ENCODE measurements at places on chromosomes 12 and 14. TPM values are rescaled to one million over a fixed set of nuclear protein-coding genes. Genes with fewer than 3 reads are reported as not detected.
A peak's percentile ranks its signal among the peaks of the same experiment; 100 is the strongest.

GRCh38 chr14:99242816-99243721, 28.9 kb downstream of the BCL11B start:
- no peak for DNase-seq

- DNase-seq = no peak
These were observed 35.5 kb downstream of the HECTD1 start for GRCh38 chr14:31172084-31172483.

DNA sequence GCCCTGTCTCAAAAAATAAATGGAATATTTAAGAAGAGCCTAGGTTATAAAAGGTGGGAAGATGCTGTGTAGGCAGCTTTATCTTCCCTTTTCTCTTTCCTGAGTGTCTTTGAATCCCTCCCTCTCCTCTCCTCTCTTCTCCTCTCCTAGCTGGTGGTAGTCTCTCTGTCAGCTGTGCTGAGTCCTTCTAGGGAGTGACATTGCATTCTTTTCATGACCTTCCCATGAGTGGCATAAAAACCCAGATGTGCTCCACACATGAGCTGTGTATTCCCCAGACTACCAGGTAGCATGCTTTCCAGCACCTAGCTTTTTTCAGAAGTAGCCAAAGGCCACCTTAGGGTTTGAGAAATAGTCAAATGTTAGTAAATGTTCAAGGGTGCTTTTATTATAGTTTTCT, 23.6 kb downstream of the SAMD4A start:
- peak; percentile 31 for DNase-seq

DNA sequence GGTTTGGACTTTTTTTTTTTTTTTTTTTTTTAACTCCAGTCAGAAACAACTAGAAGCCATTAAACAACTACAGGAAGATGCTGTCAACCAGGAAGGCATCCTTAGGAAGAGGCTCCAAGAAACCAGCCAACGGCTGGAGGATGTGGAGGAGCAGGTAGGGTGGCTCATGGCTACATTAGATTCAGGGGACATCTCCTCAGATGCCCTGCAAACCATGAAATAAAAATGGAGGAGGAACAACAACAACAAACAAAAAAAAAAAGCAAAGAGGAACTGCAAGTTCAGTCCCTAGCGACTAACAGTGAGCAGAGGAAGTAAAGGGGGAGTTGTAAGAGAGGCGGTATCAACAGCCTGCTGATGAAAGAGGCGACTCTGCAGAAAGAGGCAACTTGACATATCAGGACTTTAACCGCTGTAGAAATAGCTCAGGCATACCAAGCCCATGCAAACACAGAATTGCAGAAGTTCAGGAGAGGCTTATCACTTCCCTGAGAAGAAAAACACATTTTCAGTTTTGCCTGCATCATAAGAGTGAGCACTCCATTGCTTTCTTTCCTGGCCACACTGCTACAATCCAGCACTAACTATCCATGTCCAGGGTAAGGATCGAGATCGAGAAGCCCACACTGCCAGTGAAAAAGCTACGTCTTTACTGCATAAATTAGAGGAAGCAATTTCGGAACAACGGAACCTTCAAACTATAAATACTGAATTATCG, 103.5 kb upstream of the BCAT1 start:
- DNase-seq = no peak

C1QL4 gene
- 0.39 TPM for total RNA-seq

KRT78 gene
- 0.22 TPM for total RNA-seq

DNA sequence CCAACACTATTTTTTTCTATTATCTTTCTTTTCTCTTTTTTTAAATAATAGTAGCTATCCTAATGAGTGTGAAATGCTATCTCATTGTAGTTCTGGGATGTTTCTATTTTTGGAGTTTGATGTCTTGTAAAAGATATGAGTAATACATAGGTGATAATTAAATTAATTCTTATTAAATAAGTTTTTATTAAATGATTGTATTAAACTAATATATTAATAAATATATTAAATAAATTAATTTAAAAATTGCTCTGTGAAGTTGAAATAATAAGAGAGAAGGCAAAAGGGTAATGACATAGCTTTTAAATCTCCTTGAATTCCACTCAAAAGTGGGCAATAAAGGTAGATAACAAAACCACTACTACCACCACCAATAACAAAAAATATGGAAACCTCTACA, 230.2 kb upstream of the SSTR1 start:
- no peak for DNase-seq

CABP1 gene
- total RNA-seq = not detected

SERPINA12 gene
- not detected for total RNA-seq

DNA sequence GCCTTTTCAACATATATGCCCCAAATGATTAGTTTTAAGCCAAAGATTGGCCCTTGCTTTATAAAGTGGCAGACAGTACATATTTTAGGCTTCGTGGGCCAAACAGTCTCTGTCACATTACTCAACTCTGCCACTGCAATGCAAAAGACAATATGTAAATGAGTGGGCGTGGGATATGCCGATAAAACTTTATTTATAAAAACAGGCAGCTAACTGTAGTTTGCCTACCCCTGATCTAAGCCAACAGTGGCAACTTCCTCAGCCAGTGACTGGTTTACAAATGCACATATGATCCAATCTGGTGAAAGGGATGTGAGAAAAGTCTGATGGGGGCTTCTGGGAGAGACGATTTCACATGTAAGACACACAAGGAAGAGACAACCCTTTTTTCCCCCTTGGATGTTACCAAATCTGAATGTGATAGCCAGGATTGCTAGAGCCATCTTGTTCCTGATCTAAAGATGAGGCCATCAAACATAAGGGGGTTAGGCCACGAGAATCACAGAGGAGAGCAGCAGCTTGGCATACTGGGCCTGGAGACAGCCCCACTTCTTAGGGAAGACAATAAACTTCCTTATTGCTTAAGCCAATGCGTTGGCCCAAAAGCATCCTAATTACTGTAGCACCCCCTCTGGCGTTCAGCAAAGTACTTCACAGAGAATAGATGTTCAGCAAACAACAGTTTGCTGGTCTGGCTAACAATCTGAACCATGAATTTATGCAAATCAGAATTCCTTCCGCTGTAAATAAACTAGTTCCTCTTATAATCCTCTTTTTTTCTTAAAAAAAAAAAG, 75.2 kb upstream of the TMCC3 start:
- DNase-seq = peak; percentile 50

SMIM41 gene
- total RNA-seq = not detected

PDE3A gene
- 13.5 TPM for total RNA-seq

GRCh38 chr14:96060186-96060933, 21.2 kb downstream of the C14orf132 start:
- no peak for DNase-seq

DNA sequence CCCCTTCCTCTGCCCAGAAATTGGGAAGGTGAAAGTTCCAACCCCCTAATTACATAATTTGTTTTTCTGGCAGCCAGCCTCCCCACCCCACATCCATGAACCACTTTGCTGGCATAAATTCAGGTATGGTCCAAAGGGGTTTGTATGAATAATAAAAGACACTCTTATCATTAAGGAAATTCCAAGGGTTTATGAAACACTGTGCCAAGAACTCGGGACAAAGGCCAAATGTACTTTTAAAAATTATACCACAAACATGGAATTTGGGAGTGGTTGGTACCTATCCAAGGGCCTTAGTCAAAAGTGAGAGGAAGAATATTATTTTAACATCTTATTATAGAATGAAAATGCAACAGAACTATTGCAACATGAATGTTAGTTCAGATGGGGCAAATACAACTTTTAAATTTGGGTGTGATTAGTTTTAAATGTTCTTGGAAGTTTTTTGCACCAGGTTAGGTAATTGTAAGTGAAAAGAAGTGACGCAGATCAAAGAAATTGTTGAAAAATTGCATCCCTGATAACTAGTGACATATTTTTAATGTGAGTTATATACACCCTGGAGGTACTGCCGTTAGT, 217.8 kb downstream of the TMEM117 start:
- DNase-seq = peak; percentile 12

RTL1 gene
- 0.02 TPM for total RNA-seq

PRR4 gene
- not detected for total RNA-seq

DNA sequence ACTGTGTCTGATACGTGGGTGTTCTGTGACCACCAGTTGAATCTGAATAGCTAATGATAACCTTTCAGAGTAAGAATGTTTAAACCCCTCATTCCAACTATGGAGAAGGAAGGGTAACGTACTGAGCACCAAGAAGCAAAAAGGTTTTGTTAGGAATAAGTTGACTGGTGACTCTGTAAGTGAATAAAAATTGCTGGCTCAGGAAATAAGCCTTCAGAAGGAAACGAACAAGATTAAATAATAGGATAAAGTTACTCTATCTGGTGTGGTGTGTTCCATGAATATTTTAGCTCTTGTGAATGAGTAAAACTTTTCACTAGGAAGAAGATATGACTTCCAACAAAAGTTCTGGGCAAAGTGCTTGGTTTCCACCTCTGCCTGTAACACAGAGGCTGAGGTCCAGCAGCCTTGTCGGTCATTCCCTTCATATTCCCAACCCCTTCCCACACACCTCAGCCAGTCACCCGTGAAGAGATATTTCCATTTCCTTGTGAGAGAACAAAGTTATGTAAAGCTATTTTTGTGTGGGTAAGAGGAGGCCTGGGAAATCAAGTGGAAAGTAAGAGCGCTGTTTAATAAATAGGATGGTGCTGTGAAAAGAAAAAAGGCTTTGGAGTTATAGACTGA, 47.1 kb downstream of the ARF6 start:
- DNase-seq = no peak

PPHLN1 gene
- 78.5 TPM for total RNA-seq

ANKRD52 gene
- 15.8 TPM for total RNA-seq
